ENCODE measurements at places on chromosomes 2 and 18. TPM values are rescaled to one million over a fixed set of nuclear protein-coding genes. Genes with fewer than 3 reads are reported as not detected.

DNA sequence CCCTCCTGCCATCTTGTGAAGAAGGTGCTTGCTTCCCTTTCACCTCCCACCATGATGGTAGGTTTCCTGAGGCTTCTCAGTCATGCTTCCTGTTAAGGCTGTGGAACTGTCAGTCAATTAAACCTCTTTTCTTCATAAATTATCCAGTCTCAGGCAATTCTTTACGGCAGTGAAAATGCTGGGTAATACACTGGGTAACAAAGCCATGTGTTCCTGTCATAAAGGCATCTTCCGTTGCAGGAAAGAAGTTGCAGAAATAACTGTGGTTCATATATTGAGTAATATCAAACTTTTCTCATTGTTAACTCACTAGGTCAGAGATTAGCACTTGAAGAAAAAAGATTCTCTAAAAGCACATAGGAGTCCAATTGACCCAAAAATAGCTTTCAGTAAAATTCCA lies 163.9 kb upstream of the HNMT start:
- DNase-seq, result no peak

The FNDC4 gene
- polyA plus RNA-seq, result 6.6 TPM

DNA sequence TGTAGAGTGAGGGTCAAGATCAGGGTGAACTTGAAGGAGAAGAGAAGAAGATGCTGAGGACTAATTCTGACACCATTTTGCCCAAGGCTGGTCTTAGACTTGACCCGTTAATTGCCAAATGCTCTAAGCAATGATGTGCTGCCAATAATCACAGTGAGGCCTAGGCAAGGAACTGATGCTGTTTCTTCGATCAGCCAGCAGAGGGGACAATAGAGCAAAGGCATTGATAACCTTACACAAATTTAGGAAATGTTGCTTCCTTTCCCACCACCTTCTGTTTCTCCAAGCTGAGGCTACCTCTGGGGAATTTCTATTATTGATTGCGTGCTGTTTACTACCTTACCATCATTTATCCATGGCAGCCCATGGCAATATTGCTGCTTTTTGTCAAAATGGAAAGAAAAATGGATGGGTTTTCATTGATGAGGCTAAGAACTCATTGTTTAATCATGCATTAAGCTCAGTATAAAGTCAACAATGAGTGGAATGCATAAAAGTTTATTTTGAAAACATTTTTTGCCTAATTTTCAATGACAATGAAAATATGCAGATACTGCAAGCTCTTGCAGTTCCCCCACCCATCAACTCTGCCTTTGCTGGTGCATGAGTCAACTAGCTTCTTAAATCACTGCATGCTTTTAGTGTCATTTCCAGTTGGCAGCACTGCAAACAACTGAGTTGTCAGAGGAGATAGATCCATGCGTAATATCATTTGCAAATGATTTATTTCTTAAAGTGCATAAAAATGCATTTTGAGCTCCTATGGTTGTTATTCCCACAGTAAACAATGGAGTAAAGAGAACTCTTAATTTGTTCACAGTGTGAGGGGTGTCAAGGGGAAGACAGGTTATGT lies 116.4 kb upstream of the NYAP2 start:
- no peak for DNase-seq

GRCh38 chr2:231621051-231621879 lies 28.6 kb downstream of the TEX44 start:
- peak; percentile 28 for DNase-seq

GRCh38 chr2:150438654-150439053 lies 48.8 kb downstream of the RND3 start:
- DNase-seq, result no peak

DNA sequence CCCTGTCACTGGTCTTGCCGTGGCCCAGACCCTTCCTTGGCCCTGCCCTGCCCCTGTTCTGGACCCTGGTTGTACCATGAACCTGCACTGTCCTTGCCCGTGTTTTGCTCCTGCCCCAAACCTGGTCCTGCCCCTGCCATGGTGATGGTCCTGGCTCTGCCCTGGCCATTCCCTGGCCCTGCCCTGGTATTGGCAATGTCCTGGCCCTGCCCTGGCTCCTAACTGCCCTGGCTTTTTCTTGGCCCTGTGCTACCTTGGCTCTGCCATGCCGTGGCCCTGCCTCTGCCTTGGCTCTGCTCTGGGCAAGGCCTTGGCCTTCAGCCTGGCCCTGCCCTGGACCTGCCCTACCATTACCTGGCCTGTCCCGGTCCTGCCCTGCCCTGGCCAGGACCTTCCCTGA lies 5.5 kb upstream of the ANKRD62 start:
- no peak for DNase-seq

DNA sequence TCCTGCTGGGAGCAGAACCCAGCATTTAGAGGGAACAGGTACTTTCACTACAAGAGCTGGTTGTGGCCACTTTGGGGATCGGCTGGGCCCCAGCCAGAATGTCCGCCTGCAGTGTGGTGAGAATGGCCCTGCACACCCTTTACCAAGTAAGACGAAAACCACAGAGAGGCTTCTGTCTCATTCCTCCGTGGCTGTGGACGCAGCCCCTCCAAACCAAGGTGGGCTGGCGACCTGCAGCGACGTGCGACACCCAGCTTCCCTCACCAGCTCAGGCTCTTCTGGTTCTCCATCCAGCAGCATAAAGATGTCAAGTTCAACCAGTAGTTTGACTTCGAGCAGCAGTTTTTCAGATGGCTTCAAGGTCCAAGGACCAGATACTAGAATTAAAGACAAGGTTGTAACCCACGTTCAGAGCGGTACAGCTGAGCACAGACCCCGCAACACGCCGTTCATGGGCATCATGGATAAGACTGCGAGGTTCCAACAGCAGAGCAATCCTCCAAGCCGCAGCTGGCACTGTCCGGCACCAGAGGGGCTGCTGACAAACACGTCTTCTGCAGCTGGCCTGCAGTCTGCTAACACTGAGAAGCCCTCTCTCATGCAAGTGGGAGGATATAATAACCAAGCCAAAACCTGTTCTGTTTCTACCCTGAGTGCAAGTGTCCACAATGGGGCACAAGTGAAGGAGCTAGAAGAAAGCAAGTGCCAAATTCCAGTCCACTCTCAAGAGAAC lies 56.2 kb downstream of the WDSUB1 start:
- DNase-seq, result no peak

DNA sequence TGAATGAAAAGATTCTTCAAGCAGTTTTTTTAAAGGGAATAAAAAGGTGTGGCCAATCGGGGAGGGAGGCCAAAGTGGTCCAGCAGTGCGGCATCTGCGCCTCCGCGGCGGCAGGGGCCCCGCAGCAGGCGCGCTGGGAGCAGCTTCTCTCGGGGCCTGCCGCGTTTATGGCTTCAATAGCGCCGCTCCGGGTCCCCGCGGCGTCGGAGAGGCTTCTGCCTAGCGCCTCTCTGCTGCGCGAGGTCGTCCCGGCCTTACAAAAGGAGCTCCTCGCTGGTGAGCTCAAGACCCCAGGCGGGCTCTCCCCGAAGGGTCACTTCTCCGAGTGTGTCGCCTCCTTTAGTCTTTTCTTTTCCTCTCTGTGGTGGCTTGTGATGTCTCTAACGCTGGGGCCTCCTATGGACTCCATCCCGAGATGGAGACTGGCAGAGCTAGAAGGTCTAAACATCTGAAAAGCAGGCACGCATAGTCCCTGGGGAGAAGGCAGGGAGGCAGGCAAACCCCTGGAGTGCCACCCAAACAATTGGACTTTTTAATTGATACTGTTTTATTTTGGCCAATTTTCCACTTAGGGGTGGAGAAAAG lies 67.1 kb downstream of the SUMO1 start:
- DNase-seq, result no peak

- DNase-seq, result no peak
Observed at GRCh38 chr2:210551001-210551400, 5.4 kb upstream of the CPS1 start.

The UGT1A8 gene
- not detected for polyA plus RNA-seq

DNA sequence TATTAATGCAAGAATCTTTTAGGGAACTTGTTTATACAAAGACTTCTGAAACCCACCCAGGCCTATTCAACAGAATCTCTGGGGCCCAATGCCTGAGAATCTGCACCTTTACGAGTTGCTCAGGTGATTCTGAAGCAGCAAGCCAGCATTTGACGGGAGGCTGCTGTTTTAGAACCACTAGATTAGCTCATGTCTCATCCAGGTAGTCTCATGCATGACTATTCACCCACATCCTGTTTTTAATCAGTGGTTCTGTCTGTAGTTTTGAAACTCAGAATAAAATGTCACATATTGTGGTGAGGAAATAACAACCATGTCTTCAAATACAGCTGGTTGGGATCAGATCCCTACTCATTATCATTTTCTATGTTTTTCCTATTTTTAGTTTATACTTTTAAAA lies 39.5 kb downstream of the CYTIP start:
- no peak for DNase-seq

DNA sequence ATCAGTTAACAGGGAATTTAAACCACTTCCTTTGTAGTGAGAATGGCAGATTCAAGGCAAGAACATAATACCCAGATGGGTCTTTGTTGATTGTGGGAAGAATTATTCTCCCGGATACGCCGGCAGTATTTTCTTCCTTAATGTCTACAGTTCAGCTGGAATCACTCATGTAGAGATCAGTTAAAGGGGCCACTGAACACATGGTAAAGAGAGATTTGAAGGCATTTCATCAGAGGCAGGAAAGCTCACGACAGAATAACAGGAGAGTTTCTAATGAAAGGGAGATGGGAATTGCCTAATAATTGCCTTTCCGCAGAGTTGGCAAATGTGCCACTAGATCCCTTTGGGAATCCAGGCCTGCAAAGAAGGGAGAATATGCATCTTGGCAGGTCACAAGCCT lies 327.7 kb upstream of the ZNF804A start:
- DNase-seq, result peak; percentile 35

- DNase-seq, result no peak
Observed at GRCh38 chr2:31327505-31327904, 87.0 kb downstream of the XDH start.

DNA sequence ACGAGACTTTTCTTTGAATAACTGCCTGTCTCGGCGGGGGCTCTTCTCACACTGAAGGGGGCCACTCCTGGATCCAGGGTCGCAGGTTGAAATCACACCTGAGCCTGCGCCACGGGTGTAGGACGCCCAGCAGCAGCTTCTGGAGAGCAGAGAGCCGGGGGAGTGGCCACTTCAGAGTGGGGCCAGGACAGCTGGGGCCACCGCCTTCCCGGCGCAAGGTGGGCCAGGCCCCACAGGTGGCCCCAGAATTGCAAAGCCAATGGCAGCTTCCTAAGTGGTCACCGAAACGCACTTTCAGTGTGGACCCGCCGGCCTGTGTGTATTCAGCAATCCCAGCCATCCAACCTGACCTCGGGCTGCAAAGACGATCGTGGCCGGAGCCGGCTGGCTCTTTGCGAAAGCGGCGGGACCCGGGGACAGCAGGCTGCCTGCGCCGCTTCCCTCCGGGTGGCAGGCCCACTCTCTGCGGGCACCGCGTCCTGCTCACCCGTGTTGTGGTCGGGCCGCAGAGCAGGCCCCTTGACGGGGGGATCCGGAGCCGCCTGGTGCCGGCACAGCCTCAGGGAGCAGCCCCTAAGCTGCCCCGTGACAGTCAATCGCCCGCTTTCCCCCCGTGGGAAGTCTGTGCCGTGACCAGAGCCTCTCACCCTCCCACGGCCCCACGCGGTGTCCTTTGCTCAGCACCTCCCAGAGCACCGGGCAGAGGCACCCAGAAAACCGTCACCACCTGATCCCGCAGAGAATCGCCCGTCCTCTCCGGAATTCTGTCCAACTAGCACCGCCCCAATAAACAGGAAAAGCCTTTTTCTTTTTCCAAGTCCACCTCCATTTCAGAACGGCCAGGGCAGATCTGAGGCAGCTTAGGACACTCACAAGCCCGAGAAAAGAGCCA lies 144.7 kb downstream of the ZNF516 start:
- no peak for DNase-seq

The ZEB2 gene
- 110 TPM for polyA plus RNA-seq

GRCh38 chr2:60442608-60443007 lies 110.8 kb downstream of the BCL11A start:
- DNase-seq, result no peak

The EFEMP1 gene
- polyA plus RNA-seq, result 95.5 TPM

GRCh38 chr2:12261986-12262680 lies 454.6 kb upstream of the TRIB2 start:
- no peak for DNase-seq

- DNase-seq, result no peak
Observed at GRCh38 chr2:189394525-189394924, 46.7 kb upstream of the WDR75 start.

GRCh38 chr2:120448961-120449810 lies 103.2 kb downstream of the INHBB start:
- no peak for DNase-seq
